Liver (tissue), 10 donors: ENCODE measurements at places on chromosomes 16 and 17.
A peak's percentile ranks its signal among the peaks of the same experiment; 100 is the strongest.

DNA sequence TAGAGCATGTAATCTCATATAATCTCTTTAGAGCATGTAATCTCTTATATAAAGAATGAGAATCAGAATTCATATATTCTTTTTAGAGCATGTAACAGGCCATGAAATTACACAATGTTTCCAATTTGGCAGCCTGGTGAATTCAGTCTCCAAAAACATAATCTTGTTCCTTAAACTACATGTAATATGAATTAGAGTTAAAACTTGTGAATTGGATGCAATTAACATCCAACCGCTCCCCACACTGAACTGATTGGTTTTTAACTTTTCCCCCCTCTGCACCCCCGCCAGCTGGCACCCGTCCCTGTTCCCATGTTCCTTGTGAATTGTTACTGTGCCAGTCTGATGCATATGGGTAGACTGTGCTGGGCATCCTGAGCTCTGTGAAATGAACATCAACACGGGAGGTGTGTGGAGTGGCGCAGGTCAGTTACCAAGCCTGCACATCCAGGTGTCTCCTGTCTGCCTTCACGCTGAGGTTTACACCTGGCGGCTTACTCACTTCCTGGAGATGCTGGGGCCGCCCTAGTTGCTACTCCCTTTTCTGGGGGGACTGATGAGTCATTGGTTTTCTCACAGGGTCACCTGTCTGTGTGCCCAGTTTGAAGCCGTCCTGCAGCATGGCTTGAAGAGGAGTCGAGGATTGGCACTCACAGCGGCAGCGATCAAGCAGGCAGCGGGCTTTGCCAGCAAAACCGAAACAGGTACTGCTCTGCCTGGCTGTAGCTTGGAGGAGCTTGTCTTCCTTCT is 50.4 kb downstream of the SNX29 start:
- no peaks in the 10 kb centered on the region for H3K4me1 ChIP-seq
- H3K4me3 ChIP-seq = no peak overlapping the region
- H3K27ac ChIP-seq = no peak overlapping the region

DNA sequence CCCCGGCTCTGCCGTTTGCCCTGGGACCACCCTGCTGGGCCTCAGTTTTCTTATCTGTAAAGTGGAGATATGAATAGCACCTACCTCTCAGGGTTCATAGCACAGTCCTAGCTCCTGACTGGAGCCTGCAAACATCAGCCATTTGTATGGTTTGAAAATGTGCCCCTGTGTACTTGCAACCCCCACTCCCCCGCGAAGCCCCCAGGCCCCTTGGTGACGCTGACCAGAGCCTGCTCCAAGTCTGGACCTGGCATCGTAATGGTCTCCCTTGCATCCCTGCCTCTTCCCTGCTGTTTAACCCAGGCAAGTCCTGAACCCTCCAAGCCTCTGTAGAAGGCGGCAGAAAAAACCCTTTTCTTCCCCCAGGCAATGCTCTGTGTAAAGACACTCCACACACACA is 128.0 kb downstream of the IRF8 start:
- no peaks in the 10 kb centered on the region for H3K36me3 ChIP-seq
- H3K4me3 ChIP-seq = no peak overlapping the region
- DNase-seq = no peak
- no peaks in the 10 kb centered on the region for H3K4me1 ChIP-seq
- H3K27me3 ChIP-seq = no peaks in the 10 kb centered on the region
- no peak overlapping the region for H3K27ac ChIP-seq

DNA sequence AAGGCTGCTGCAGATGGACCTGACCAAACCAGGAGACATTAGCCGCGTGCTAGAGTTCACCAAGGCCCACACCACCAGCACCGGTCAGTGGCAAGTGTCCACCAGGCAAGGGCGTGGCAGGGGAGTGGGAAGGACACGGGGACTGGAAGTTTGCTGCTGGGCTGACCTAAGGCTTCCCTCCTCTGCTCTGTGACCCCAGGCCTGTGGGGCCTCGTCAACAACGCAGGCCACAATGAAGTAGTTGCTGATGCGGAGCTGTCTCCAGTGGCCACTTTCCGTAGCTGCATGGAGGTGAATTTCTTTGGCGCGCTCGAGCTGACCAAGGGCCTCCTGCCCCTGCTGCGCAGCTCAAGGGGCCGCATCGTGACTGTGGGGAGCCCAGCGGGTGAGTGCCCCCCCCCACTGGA is 4.8 kb downstream of the HSD11B2 start:
- peaks cover 17% of the 10 kb centered on the region for H3K36me3 ChIP-seq
- H3K4me1 ChIP-seq = peaks cover 17% of the 10 kb centered on the region
- no peak overlapping the region for H3K27ac ChIP-seq
- H3K27me3 ChIP-seq = no peaks in the 10 kb centered on the region
- no peak overlapping the region for H3K4me3 ChIP-seq

DNA sequence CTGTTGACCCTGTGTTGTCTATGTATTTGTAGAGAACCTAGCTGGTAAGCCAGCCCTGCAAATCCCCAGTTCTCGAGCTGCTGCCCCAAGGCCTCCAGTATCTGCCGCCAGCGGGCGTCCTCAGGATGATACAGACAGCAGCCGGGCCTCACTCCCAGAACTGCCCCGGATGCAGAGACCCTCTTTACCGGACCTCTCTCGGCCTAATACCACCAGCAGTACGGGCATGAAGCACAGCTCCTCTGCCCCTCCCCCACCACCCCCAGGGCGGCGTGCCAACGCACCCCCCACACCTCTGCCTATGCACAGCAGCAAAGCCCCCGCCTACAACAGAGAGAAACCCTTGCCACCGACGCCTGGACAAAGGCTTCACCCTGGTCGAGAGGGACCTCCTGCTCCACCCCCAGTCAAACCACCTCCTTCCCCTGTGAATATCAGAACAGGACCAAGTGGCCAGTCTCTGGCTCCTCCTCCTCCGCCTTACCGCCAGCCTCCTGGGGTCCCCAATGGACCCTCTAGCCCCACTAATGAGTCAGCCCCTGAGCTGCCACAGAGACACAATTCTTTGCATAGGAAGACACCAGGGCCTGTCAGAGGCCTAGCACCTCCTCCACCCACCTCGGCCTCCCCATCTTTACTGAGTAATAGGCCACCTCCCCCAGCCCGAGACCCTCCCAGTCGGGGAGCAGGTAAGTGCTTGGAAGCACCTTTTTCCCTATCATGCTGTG is 23.1 kb upstream of the CDC6 start:
- peaks cover 21% of the 10 kb centered on the region for H3K36me3 ChIP-seq
- H3K4me1 ChIP-seq = no peaks in the 10 kb centered on the region
- H3K27me3 ChIP-seq = no peaks in the 10 kb centered on the region
- H3K27ac ChIP-seq = no peak overlapping the region
- DNase-seq = peak; percentile 33
- no peak overlapping the region for H3K4me3 ChIP-seq

- no peak for DNase-seq
- H3K4me3 ChIP-seq = no peak overlapping the region
- H3K27me3 ChIP-seq = peaks cover under 1% of the 10 kb centered on the region
- no peaks in the 10 kb centered on the region for H3K4me1 ChIP-seq
These were observed 7.4 kb upstream of the OR1A2 start for GRCh38 chr17:3189961-3190360.

DNA sequence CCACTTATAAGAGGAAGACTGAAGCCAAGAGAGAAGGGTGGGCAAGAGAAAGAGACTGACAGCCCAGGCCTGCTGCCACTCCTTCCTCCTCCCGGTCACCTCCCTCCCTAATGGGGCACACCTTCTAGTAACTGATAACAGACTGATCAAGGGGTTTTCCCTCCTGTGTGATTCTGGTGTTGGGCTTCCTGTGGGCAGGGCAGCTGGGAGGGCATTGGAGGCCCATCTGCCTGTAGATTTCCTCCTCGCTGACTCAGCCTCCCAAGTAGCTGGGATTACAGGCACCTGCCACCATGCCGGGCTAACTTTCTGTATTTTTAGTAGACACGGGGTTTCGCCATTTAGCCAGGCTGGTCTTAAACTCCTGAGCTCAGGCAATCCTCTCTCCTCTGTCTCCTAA is 16.2 kb downstream of the CA4 start:
- H3K36me3 ChIP-seq = no peaks in the 10 kb centered on the region
- H3K27me3 ChIP-seq = no peaks in the 10 kb centered on the region
- no peak for DNase-seq
- H3K4me3 ChIP-seq = no peak overlapping the region

- no peaks in the 10 kb centered on the region for H3K36me3 ChIP-seq
- H3K4me1 ChIP-seq = peaks cover 4% of the 10 kb centered on the region
- no peak for DNase-seq
These were observed 6.8 kb downstream of the MYO1D start for GRCh38 chr17:32870027-32870670.

DNA sequence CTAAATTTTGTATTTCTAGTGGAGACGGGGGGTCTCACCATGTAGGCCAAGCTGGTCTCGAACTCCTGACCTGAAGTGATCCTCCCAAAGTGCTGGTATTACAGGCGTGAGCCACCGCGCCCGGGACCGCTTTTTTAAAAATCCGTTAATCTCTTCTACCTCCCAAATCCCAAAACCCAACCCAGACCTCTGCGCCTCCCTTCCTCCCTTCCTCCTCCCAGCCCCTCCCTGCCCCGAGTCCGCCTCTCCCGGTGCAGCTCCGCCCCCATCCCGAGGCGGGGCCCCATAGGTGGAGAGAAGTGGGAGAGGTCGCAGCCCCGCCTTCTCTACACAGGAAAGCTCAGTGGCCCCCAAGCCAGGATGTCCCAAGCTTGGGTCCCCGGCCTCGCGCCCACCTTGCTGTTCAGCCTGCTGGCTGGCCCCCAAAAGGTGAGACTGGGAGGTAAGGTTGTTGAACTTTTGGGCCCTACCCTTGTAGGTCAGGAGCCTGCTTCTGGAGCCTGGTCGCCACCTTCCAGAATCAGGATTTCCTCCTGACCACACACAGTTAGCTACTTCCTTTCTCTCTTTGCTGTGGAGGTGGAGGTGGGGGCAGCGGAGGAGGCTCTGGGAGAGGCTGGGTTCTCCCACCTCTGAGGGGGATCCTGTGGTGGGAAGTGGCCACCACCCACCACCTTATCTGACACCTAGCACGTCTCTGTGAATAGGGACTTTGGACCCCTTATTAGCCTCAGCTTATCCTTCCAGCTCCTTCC is at the start of gene TMEM92:
TSS of gene TMEM92 (plus strand) at position 325 of the 755 bp plus-strand sequence. CDS start at position 361, 36 bp downstream.
- H3K36me3 ChIP-seq = no peaks in the 10 kb centered on the region
- no peak for DNase-seq
- H3K27ac ChIP-seq = no peak within 1 kb of the TSS
- peak within 1 kb of the TSS; percentile 65 for H3K4me3 ChIP-seq
- H3K4me1 ChIP-seq = peaks cover 4% of the 10 kb centered on the region
- peaks cover 1% of the 10 kb centered on the region for H3K27me3 ChIP-seq
